ENCODE measurements at places on chromosomes 16 and 17. TPM values are rescaled to one million over a fixed set of nuclear protein-coding genes. Genes with fewer than 3 reads are reported as not detected.
A peak's percentile ranks its signal among the peaks of the same experiment; 100 is the strongest.

GRCh38 chr17:53749178-53749577 is 73.5 kb upstream of the KIF2B start:
- DNase-seq = peak; percentile 9

Gene ZACN
- 15.0 TPM for polyA plus RNA-seq

Gene CEMP1
- 0.75 TPM for polyA plus RNA-seq

DNA sequence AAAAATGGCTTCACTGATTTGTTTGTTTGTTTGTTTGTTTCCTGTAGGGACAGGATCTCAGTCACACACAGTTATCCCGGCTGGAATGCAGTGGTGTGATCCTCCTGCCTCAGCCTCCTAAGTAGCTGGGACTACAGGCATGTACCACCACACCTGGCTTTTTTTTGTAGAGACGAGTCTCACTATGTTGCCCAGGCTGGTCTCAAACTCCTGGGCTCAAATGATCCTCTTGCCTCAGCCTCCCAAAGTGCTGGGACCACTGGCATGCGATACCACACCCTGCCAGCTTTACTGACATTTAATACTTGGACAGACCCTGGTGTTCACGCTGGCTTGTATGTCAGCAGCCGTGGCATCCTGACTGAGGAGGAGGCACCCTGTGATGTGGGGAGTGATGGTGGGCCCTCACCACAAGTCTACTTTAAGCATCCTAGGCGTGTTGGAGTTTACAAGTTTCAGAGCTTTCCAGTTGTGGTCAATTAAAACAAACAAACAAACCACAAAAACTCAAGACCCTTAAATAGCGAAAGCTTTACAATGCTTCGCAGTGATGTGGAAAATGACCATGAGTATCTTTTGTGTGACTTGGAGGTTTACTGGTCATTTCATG is 5.1 kb downstream of the ABCA3 start:
- no peak for DNase-seq

Gene LRRC37A
- polyA plus RNA-seq = 1.6 TPM

Gene USP10
- polyA plus RNA-seq = 63.7 TPM

Gene ORC6
- polyA plus RNA-seq = 12.6 TPM

DNA sequence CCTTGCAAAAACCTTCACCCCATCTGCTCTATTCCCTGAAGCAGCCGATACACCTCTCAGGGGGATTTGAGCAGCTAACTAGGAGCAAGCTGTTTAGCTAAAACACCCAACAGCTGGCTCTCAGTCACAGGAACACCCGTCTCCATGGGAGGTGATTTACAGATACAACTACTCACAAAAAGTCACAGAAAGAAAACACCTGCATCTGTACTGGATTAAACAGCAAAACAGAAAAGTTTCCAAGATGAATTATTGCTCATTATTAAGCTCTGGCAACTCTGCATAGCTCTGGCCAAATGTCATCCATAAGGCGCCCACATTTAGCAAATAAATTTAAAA is 22.3 kb downstream of the GJC1 start:
- peak; percentile 49 for DNase-seq

DNA sequence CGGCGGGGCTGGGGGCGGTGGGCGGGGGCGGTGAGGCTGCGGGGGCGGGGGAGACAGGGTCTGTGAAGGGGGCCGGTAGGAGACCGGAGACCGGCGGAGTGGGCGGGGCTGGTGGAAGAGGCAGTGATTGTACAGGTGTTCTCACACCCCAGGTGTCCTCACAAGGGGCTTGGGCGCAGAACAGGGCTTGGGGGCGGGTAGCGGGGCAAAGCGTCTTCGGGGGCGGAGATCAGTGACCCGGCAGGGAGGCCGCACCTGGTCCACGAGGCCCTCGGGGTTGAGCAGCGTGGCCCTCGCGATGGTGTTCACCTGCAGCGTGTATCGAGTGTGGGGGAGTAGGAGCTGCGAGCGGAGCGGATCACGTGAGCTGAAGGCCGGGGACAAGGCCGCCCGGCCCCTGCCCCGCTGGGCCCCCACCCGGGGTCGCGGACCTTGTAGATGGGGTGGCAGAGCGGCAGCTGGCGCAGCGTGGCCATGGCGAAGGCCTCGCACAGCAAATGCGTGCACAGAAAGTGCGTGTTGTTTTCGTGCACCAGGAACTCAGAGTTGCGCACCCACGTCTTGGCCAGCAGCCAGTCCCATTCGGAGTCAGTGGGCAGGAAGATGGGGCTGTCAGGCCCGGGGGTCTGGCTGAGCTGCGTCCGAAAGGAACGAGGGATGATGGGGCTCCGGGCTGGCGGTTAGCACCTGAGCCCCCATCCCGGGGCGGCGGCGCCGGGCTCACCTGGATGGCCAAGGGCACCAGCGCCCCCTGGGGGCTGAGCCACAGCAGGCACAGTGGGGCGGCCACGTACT is 8.5 kb downstream of the ALOXE3 start:
- peak; percentile 24 for DNase-seq

DNA sequence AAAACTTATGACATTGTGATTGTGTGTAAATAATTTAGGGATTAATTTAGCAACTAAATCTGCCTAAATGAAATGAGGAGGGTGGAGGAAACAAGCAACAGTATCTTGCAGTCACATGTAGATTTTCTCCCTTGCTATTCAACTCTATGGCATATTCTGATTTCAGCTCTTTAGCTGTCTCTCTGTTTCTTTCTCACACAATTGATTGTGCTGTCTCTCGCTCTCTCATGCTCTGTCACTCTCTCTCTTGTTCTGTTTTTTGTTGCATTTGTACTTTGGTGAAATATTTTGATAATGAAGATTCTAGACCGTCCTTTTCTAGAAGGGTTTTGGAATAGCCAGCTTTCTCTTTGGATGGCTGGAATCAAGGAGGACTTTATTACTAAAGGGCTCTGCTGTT is 70.6 kb downstream of the BCAS3 start:
- no peak for DNase-seq

Gene ETV4
- polyA plus RNA-seq = 6.8 TPM

DNA sequence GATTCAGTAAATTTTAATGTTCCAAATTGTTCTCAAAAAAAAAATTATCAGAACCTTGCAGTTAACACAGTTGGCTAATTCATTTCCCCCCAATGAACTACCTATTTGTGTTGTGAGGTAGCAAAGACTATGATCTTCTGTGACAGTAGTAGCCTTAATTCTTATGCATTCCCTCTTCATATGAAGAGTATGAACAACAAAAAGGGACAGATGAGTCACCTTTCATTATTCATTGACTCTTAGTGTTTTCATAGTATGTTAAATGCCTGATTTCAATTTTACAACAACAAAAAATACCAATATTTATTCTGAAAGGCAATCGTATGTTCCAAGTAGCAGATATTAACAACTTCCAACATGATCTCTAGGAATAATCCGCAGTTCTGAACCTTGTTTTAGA is 3.6 kb upstream of the SLFN11 start:
- no peak for DNase-seq

Gene ALOX12
- polyA plus RNA-seq = 1.3 TPM

- DNase-seq = peak; percentile 87
Observed at GRCh38 chr17:68906638-68907037, 48.6 kb downstream of the ABCA8 start.

DNA sequence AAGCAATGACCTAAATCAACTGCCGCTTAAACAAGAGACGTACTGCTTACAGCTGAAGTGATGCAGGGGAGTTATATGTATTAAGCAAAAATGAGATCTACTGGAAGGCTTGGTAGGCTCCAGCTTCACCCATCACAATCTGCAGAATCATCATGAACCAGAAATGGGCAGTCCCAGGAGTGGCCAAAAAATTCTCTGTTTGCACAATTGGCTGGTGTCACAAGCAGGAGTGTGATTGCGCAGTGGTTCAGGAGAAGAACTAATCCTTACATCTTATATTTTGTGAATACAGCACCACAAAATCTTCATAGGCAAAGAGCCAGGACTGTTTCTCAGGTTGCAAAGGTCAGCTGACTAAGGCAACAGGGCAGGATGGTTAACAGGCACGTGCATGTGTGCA is 75.9 kb downstream of the CES1 start:
- DNase-seq = no peak

DNA sequence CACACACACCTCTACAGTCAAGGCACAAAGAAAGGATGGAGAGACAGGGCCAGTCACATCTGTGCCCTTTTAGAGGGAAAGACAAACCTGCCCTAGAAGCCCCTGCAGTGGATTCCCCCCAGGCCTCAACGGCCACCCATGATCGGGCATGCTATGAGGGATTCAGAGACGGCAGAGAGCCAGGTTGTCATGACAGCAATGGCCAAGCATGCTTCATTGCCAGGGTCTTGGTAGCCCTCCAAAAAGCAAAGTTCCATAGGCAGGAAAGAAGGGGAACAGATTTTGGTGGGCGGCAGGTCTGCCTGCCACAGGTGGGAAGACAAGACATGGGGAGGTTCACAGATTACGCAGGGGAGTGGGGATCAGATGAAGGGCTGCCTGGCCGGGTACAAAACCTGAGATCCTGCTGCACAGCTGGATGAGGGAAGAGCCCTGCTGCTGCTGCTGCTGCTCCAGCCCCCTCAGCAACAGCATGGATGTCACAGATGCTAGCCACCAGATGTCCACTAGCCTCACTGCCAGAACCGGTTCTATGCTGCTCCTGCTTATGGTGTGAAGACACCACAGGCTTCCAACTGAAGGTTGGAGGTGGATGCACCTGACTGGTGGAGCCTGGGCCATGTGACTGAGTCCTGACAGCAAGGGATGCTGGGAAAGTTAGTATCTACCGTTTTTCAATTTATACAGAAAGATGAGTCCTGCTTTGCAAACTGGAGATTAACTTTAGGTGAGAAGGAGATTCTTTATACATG is 17.8 kb downstream of the ACTG1 start:
- DNase-seq = peak; percentile 82

DNA sequence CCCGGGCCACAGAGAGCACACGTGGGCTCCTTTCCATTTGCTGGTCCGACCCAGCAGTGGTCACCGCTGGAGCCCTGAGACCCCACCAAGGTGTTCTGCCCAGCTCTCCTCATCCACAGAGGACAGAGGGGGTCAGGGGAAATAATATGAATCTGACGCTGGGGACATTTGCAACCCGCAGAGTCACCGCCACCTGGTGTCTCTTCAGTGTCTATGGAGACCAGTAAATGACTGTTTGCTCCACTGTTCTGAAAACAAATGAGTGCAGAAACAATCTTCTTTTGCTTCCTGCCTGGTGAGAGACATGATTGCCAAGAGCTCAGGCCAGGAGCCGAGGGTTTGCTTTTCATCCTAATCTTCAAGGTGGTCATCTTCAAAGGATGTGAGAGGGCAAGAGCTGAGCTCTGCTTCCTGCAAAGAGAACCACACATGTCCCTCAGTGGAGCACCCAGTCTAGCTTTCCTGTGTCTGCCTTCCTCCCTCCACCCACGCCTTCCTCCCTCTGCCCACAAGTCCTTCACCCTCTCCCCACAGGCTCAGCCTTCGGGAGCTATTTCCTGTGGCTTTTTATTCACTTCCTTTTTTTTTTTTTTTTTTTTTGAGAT is 14.7 kb upstream of the KLHDC4 start:
- peak; percentile 59 for DNase-seq

GRCh38 chr16:3027983-3028715 is 4.3 kb downstream of the THOC6 start:
- DNase-seq = peak; percentile 75

GRCh38 chr17:71084838-71085237 is 915.5 kb downstream of the KCNJ2 start:
- DNase-seq = no peak

DNA sequence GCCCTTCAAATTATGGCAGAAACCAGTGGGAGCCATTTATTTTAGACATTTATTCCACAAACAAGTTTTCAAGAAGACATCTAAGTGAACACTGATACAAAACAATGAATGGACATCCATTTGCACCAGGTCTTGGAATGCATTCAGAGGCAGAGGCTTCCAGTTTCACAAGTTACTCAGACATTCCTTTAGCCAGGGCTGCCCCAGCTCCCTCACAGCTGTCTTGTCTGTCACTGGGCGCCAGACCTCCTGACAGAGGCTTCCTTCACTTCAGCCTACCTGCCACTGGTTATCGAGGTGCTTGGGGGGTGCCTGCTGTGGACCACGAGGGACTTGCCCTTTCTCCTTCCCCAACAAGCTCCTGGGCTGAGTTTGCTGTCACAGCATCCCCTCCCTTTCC is 19.2 kb downstream of the AQP8 start:
- DNase-seq = peak; percentile 11

Gene FOXJ1
- polyA plus RNA-seq = 1.1 TPM

Gene KRTAP4-5
- not detected for polyA plus RNA-seq

DNA sequence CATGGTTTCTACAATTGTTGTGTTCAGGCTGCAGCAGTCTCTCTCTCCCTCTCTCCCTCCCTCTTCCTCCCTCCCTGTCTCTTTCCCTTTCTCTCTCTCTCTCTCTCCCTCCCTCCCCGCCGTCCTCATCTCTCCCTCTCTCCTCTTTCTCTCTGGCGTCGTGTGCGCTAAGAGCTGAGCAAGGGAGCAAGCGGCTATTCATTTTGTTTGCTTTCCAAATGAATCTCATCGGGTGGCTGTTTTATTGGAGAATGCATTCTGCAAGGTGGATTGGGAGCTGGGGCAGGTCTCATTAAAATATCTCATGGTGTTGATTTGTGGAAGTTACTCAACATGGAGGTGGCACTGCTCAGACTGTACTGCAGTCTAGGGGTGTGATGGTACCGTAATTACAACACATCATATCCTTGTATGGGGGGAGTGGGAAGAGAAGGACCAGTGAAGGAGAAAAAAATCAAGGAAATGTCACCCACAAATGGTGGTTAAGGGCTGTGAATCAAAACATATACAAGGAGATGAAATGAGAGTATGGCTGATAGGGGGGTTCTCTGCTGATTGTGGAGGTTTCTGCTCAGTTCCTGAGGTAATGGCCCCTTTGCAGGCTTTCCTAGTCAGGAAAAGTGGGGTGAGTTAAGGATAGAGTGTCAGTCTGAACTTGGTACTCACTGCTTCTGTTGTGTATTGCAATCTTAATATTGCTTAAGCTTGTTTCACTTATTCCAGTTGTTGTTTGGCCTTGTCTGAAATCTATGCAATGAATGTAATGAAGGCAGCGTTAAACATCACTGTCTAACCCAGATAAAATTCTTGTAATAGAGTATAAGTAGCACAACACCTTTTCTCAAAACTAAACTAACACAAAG is 2.7 kb downstream of the MSL1 start:
- DNase-seq = peak; percentile 65

DNA sequence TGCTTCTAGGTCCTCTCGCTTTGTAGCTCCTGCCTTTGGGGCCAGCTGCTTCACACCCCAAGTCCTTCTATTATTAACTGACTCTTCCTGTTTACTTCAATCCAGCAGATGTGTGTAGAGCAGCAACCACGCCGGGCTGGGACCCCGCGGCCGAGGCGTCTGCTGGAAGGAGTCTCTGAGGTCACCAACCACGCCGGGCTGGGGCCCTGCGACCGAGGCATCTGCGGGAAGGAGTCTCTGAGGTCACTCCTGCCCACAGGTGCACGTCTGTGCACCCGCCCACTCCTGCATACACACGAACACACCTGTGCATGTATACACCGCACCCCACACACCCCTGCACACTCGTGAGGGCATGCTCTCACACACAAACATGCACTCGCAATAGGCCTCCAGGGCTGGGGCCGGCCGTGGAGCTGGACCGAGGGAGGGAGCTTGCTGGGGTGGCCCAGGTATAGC is 7.8 kb upstream of the TEX19 start:
- DNase-seq = no peak
